ENCODE measurements at places on chromosomes 1 and 21.

GRCh38 chr1:73859227-73859626 is 338.7 kb downstream of the LRRIQ3 start:
- DNase-seq = no peak

- DNase-seq = peak; percentile 67
Measured at GRCh38 chr21:17793246-17794123, 25.7 kb downstream of the C21orf91 start.

DNA sequence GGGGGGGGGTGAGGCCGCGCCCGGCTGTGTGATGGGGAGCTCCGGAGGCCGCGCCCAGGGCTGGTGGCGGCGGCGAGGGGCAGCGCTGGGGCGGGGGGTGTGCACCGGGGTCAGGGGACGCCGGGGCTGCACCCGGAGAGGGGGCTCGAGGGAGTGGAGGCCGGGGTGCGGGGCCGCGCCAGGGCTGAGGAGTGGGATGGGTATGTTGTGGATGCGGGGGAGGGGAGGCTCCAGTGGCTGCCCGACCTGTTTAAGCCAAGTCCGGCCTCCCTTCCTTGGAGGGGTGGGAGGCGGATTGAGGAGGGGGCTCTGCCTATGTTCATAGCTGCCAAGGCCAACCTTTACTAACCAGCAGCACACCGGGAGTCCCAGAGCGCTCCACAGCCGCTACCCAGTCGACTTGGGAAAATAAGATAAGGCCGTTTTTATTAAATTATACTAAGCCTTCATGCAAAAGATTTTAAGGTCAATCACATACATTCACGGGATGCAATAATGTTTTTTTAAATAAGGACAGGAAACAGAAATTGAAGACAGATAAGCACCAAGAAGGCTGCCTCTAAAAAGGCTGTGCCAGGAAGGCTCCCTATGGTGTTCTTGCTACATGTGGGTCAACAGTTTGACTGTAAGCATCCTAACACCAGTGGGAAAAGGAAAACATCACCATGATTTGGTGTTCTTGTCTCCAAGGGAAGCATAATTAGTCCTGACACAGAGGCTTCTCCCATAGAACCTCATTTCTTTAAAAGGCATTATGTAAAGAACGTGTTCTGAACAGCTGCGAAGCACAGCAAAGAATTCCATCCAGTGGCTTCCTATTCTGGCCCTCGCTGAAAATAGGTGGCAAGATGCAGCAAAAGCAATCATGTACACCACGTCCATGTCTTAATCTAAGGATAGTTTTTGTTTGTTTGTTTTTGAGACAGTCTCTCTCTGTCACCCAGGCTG is 626 bp upstream of the HLCS start:
- DNase-seq = no peak

DNA sequence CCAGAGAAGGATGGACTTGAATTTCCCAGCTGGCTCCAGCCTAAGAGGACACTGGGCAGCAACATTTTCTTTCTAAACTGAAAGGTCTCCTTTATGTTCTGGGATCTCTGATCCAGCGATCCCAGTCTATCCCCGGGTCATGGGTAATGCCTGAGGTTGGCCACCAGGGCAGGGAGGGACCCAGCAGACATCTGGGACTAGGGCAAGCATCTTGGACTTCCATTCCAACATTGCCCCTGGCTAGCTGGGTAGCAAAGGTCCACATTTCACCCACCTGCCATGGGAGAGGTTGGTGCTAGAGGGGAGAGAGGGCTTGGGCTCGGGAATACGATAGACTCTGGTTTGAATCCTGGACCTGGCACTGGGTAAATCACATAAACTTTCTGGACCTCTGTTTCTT is 84.6 kb downstream of the LRRN2 start:
- DNase-seq = no peak

GRCh38 chr1:117814856-117815797 is 114.3 kb downstream of the GDAP2 start:
- DNase-seq = peak; percentile 49

Data from RPMI7951 (cell line).